Left colon (tissue), 2 donors: ENCODE measurements at places on chromosomes 6 and 20.

DNA sequence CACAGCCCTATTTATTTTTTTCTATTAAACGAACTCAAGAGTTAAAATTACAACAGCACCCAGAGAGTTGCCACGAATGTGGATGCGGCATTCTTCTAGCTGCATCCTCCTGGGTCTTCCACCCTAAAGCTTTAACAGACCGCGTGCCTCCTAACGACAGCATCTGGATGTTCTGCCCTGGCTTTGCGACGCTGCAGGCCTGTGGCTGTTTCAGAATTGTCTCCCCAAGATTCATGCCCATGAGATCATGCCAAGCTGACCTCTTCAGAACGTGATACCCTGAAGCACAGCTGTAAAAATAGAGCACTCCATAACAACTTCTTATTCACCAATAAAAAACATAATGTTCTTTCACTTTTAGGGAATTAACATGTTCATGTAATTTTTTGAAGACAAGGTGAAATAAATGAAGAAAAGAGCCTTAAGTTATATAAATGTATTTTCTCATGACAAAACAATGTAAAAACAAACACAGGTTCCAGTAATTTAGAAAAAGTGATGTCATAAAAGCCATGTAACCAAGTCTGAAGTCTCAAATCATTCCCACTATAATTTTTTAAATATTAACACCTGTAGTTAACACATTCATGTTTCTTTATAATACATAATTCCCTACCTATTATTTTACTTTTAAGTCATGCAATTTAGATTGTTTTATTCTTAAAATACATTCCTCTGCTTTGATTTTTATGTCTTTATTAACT, 26.5 kb downstream of the HIVEP2 start:
- DNase-seq, result no peak

DNA sequence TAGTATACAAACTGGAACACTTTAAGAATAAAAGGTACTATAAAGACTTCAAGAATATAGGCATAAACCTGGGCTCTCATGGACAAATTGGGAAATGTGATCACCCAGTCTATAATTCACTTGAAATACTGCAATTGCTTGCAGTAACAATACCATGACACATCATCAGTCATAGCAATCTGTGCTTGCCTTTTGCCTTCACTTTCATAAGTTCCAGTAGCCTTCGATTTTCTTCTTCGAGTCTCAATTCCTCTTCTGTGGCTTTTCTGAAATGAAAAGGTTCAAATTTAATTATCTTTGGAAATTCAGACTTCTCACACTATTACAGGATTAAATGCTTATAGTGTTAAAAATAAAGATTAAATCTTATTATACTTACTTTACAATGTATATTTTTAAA, 96.3 kb upstream of the ZBTB24 start:
- DNase-seq, result no peak

DNA sequence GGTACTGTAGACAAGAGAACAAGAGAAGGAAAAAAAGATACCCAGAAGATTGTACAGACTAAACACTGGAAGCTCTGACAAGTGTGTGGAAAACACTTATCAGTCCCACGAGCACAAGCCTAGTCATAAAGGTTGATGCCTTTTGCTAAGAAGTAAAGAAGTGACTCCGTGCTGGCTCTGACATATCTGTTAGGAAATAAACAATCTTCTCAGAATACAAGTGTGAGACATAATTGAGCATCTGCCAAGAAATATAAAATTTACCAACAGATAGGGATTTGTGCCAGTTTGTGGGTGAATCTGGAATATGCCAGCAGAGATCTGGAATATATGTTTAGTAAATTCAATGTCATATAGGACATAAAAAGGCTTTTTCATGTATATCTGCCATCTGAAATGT, 258.7 kb upstream of the RNF217 start:
- no peak for DNase-seq

- no peak for DNase-seq
Measured at GRCh38 chr6:135235716-135236115, 54.6 kb downstream of the MYB start.

GRCh38 chr20:35621560-35621946, 5.9 kb downstream of the SPAG4 start:
- no peak for DNase-seq

- DNase-seq, result no peak
Measured at GRCh38 chr20:57977141-57977540, 251.3 kb downstream of the ANKRD60 start.

- no peak for DNase-seq
Measured at GRCh38 chr20:51739722-51740249, 28.4 kb downstream of the ATP9A start.

DNA sequence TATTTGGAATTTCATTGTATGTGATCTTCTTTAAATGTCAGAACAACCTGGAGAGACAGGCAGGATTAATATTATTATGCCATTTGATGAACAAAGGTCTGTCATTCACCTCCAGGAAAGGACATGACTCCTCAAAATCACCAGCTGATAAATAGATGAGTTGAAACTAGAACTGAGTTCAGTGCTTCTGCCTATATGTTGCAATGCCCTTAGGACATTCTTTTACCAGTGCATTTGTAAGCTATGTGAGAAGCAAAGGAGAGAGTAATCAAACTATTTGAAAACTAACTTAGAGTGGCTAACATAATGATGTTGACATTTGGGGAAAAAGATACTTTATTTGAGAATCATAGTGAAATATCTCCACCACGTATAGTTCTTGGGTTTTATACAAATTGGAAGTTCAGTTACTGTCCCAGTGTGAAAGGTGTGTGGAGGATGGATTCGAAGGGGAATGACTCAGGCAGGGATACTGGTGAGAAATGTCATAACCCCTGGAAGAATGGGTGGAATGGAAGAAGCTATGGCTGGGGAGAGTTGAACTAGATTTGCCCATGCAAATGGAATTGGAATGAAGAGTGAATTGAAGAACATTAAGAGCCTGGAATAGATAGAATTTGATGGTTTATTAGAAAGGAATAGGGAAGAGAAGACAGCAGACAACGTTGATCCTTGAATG, 21.5 kb downstream of the PKIB start:
- DNase-seq, result no peak

DNA sequence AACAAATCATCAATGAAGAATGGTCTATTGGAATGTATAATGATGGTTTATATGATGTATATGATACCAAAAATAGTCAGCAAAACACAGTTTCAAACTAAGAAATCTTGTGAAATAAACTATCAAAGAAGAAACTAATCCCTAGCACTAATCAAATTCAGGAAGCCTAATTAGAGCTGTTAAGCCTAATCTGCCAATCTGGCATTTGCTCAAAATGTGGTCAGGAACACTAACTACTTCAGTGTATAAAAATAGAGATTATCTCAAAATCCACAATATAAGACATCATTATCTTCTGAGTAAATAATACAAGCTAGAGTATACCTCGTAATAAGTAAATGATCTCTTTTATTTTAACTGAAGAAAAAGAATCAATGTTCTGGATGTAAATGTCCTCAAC, 12.8 kb upstream of the AKAP7 start:
- no peak for DNase-seq

- DNase-seq, result no peak
Measured at GRCh38 chr20:24790746-24791283, 158.3 kb upstream of the CST7 start.

- DNase-seq, result no peak
Measured at GRCh38 chr6:69719602-69720193, 77.1 kb downstream of the LMBRD1 start.

GRCh38 chr6:110201151-110201884, 21.1 kb downstream of the CDC40 start:
- no peak for DNase-seq

- DNase-seq, result no peak
Measured at GRCh38 chr20:46273717-46274116, 34.6 kb downstream of the CDH22 start.

- DNase-seq, result no peak
Measured at GRCh38 chr6:150978624-150979023, 113.1 kb downstream of the MTHFD1L start.

DNA sequence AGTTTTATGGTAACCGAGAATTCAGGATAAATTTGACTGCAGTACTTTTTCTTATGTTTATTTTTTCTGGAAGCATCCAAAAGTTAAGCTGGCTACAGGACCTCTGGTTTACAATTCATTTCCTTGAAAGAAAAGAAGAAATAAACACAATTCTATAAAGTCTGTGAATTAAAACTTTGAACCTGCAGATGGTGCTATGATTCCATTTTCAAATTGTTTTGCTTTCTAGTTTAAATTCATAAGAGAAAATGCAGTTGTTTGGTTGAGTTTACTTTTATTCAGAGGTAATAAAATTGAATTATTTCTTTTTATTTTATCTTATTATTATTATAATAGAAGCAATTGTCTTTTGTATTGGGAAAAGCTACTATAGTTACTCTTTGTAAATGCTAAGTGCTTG, 1.8 kb upstream of the VIP start:
- DNase-seq, result no peak

GRCh38 chr6:112990971-112991370, 643.8 kb downstream of the RFPL4B start:
- DNase-seq, result no peak

- no peak for DNase-seq
Measured at GRCh38 chr20:48100483-48100882, 315.2 kb upstream of the SULF2 start.

- no peak for DNase-seq
Measured at GRCh38 chr6:131013495-131013894, 49.5 kb downstream of the EPB41L2 start.

DNA sequence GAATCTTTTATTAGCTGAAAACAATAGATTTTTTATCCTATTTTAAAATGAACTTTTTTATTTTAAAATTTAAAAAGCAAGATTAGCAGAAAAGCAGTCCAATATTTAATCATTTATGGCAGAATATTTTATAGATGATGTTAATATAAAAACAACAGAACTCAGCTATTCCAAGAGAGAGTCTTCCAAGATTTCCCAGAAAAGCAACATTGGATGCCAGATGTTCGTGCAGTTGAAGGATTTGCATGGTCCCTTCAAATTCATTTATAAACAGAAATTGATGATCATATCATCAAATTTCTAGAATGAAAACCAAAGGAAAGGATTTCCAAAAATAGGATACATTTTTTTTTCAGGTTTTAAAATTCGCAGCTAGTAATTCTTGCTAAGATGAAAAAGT, 25.4 kb upstream of the CNKSR3 start:
- no peak for DNase-seq

DNA sequence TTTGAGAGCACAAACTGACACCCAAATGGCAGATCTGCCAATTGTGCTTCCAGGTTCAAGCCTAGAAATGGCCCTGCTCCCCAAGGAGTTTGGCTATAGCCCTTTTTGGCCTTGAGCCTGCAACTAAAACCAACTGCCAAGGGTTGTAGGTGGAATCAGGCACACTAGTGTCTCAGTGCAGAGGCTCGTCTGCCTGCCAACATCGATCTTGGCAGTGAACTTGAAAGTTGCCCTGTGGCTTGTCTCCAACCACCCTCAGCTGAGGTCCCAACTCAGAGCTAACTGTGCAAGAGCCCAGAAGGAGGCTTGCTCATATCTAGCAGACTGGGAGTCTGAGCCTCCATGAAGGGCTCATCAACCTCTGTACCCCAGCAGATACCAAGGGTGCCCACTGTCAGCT, 92.7 kb upstream of the GLP1R start:
- no peak for DNase-seq

GRCh38 chr20:8780915-8781314, 288.0 kb upstream of the PLCB4 start:
- DNase-seq, result no peak

- no peak for DNase-seq
Measured at GRCh38 chr6:11381801-11382513, 149.5 kb upstream of the NEDD9 start.

DNA sequence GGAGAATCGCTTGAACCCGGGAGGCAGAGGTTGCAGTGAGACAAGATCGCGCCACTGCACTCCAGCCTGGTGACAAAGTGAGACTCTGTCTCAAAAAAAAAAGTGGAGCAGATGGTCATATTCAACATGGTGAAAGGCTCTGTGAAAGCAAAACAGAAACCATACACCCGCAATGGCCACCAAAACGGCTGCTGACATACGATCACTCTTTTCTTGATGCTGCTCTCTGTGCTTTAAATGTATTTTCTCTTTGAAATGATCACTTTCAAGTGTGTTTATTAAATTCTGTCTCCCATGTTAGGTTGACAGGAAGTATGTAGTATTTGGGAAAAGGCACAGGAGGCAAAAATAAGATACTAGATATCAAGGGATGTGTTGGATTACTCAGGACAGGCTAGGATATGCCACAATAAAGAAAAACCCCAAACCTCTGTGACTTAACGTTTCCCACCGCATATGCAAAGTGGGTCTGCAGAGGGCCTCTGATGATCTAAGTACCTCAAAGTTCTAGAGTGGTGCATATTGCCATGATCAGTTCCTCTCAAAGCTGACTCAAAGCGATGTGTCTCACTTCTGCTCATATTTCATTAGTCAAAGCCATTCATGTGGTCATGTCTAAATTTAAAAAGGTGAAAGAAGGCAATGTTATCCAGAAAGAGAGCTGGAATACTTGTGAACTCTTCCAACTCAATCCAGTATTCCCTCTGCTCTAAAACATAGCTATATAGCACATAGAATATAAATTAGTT, 155.1 kb upstream of the SOX4 start:
- DNase-seq, result no peak

DNA sequence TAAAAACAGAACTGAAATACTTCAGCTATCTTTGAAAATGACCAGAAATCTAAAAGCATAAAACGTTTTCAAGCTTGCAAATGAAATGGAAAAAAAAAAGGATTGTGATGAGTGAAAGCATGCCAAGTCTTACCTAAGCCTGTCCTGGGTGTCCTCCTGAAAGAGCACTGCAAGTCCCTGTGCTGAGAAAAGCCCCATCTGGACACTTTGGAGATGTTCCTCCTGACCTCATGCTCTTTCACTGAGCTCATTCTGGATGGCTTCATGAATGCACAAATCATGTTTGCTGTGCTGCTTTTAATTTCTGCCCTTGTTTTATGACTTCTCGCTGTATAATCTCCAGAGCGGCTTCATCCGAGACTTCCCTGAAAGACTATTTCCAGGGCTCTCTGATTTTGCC, 136.0 kb downstream of the SOD2 start:
- DNase-seq, result no peak

- no peak for DNase-seq
Measured at GRCh38 chr6:143141442-143141841, 80.8 kb downstream of the AIG1 start.

DNA sequence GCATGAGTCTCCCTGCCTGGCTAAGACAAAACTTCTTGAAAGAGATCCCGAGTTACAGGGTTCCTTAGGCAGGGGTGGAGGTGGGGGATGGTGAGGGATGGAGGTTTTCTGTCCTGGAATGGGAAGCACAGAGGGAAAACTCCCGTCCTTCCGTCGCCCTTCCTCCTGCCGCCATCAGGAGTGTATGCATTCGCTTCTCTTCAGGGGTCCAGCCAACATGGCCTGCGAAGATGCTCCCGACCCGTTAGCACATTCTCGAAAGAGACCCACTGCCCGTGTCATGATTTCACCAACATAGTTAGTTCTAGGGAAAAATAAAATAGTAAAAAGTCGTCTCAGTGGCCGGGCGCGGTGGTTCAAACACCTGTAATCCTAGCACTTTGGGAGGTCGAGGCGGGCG, 37.1 kb downstream of the KIF25 start:
- no peak for DNase-seq
